Stimulated activated CD4-positive, alpha-beta T cell treated with anti-CD3 and anti-CD28 coated beads, TNF-alpha, amount 100 ng/mL, for 48 hours (primary cell): ENCODE measurements at places on chromosomes 5 and 9.

DNA sequence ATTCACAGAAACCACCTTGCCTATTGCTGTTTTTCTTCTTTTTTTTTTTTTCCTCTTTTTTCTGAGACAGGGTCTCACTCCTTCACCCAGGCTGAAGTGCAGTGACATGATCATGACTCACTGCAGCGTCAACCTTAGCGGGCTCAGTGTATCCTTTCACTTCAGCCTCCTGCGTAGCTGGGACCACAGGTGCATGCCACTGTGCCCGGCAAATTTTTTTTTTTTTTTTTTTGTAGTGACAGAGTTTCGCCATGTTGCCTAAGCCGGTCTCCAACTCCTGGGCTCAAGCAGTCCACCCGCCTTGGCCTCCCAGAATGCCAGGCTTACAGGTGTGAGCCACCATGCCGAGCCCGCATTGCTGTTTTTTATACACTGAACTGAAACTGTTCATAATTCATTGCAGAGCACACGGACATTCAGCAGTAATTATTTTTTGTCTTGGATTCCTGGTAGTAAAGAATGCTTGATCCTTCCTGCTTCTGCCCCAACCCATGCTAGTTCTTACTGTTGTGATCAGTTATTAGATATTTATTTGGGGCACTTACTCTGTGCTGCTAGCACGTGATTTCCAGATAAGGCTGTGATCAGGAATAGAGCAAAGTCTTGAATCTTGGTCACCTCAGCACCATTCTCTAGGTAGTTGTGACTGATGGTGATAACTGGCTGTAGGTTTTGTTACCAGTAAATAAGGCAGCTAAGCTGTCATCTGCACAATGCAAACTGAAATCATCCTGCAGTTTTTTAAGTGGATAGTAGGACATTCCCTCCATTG lies 14.0 kb downstream of the MAP3K1 start:
- peak; percentile 51 for DNase-seq

DNA sequence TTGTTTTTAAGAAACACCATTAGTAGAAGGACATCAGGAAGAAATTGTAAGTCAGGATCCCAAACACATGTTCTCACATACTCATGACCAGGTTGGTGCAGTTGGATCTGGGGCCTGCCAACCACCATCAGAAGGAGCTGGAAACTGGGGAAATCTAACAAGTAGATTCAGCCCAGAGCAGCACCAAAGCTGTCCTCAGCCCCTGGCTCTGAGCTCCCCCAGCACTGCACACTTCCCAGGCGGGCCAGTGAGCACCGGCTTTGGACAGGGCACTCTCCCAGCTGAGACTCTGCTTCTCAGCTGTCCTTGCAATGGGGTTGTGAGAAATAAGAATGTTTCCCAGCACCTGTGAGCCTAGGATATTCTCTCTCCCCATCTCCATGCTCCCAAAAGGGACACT lies 162.5 kb downstream of the PAX5 start:
- DNase-seq: no peak

DNA sequence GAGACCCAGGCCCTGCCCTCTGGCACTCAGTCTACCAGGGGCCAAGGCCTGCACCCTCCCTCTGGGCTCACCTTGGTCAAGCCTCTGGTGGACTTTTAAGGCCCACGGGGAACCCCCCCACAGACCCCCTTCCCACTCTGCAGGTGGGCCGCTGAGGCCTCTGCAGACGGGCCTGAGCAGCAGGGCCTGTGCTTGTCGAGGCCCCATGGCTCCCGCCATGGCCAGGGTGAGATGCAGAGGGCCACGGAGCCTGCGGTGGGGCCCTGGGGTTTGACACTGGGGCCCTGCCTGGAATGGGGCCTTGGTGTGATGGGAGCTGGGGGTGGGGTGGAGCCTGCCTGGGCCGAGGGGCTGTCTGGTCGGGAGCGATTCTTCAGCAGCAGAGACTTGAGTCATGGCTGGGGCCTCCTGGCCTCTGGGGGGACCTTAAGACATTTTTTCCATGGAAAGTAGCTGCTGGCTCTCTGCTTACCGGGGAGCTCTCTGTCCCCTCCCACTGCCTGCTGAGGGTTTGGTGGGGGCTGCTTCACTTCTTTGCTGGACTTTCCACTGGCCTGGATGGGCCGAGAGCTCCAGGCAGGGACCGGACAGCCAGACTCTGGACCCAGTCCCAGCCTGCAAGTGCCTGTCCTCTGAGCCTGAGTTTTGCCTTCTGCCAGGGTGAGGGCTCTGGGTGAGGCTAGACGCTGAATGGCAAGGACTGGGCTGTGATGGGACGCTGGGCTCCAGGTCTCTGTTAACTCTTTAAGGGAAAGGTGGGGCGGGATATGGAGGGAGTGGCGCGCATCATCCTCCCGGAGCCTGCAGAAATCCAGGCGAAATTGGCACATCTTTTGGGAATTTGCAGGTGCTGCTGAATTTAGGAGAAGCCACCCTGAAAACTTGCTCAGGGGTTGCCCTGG lies 132.2 kb downstream of the RXRA start:
- no peak for DNase-seq

- no peak for DNase-seq
These were observed 347.5 kb downstream of the SLCO4C1 start for GRCh38 chr5:101948615-101949014.

- no peak for DNase-seq
These were observed 85.5 kb upstream of the PITX1 start for GRCh38 chr5:135119481-135119880.

DNA sequence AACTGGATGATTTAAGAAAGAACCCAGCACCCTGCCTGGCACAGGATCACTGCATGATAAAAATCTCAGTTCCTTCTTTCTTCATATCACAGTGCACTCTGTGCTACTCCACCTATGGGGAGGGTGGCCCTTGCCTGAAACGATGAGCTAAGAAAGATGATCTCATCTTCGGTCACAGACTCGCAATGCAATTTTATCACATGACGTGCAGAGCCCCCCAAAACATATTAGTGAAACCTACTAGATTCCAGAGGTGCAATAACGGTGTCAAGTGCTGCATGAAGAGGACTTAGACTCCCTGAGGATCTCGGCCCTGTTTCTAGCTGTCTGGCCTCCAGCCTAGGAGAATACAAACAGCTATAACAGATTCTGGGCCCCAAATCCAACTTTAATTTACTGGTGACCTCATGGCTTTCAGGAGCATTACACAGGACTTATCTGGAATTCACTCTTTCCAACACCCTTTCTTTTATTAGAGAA lies 104.0 kb downstream of the EBF1 start:
- DNase-seq: no peak

DNA sequence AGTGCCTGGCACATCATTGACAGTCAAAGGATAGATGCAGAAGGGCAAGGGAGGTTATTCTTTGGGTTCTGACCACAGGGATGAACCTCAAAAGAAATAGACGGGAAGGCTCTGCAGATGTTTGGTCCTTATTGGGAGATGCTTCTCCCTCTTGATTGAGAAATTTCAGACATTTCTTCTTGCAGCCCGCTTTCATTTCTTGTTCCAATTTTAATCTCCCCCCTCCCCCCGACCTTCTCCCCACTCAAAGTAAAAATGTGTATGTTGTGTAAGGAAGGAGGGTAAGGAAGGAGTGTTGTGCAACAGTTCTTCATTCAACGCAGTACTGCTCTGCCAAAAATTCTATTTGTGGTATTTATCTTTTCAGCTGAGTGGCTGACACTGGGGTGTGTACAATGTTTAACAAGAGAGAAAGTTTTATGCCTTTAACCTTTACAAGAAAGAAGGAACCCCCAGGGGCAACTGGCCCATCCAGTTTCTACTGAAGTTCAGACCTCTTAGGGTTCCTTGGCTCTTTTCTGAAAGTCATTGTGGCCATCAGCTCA lies 46.3 kb upstream of the TNFSF15 start:
- no peak for DNase-seq

GRCh38 chr5:141303756-141304155 lies at the start of gene SLC25A2:
SLC25A2 (minus strand) TSS chr5:141304049; CDS start chr5:141303865, 184 bp downstream.
- no peak for DNase-seq
